WERI-Rb-1 (cell line): ENCODE measurements at places on chromosomes 3 and 15.

DNA sequence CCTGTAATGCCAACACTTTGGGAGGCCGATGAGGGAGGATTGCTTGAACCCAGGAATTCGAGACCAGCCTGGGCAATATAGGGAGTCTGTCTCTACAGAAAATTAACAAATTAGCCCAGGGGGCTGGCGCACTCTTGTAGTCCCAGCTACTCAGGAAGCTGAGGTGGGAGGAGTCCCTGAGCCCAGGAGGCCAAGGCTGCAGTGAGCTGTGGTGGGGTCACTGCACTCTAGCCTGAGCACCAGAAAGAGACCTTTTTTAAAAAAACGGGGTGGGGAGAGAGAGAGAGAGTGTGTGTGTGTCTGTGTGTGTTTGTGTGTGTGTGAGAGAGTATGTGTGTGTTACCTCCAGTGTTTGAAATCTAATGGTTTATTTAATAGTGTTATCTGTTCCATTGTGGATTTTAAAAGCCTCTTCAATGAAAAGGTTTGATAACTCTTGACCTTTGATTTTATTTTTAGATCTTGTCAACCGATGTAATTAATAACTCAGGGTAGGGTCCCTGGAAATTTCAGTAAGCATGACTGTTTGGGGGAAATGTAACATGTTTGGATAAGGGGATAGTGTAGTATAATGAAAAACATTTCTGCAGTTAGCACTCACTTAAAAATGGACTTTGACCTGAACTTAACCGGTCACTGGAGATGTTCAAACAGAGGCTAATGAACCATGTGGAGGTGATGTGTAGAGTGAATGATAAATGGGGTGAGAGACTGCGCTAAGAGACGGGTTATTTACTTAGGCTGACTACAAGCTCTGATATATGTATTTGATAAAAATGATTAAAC is 29.7 kb downstream of the LRCH3 start:
- DNase-seq: no peak

DNA sequence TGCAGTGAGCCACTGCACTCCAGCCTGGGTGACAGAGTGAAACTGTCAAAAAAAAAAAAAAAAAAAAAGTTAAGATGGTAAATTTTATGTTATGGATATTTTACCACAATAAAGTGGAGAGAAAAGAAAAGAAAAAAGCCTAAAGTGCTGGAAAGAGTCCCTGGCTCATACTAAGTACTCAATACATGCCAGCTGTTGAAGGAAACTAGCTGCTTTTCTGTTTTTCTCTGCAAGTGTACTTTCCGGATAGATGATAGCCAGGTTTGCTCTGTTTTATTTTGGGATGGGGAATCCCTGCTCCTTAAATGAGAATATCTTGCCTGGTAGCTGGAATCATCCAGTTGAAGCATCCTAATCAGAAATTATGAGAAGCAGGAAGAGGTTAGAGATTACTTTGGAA is 10.9 kb downstream of the EID1 start:
- no peak for DNase-seq

GRCh38 chr15:61275901-61276300 is 46.8 kb upstream of the RORA start:
- DNase-seq: peak; percentile 64

DNA sequence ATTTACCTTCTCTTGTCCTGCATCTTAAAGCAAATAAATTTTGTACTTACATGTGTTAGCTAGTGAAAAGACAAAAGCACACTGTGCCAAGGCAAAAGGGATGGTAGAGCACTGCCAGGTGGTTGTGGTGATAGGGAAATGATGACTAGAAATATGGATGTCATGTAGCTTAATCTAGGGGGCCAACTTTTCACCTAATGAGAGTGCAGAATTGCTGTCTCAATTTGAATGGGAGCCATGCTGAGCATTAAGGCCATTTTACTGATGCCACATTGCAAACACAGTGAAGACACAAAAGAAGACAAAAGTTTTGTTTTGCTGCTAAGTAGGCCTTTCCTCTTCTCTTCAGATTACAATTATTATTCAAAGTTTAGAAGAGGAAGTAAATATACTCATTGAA is 274.7 kb downstream of the PDCD6IP start:
- DNase-seq: no peak

DNA sequence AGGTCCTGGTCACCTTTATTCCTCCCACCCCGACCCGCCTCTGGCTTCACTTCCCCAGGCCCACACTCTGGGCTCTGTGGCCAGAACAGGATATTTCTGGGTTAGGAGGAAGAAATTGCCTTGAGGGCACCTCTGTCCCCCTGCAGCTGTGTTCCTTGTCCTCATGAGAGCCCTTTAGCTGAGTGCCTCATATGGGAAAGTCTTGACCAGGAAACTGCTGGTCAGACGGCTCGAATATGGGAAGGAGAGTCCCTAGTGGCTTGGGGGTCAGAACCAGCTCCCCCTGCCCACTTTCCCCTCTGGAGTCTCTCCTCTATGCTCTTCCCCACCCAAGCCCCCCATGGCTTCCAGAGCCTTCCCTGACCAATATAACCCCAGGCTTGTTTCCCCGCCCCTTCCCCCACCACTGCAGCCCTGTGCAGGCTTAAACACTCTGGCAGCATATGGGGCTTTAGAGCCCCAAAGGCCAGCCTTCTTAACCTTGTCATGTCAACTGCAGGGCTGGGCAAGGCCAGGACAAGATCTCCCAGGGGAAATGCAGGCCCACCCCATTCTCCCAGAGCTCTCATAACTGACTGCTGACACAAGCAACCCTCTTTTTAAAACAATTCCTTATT is 36.4 kb downstream of the SEC22C start:
- peak; percentile 84 for DNase-seq

DNA sequence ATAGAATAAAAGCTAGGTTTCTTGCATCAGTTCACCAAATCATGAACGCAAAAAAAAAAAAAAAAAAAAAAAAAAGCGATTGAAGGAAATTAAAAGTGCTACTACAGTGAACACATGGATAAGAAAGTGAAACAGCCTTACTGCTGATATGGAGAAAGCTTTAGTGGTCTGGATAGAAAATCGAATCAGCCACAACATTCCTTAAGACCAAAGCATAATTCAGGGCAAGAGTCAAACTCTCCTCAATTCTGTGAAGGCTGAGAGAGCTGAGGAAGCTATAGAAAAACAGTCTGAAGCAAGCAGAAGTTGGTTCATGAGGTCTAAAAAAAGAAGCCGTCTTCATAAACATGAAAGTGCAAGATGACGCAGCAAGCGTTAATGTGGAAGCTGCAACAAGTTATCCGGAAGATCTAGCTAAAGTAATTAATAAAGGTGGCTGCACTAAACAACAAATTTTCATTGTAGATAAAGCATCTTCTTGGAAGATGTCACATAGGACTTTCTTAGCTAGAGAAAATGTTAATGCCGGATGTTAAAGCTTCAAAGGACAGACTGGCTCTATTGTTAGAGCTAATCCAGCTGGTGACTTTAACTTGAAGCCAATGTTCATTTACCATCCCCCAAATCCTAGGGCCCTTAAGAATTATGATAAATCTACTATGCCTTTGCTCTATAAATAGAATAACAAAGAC is 19.2 kb downstream of the P3H2 start:
- no peak for DNase-seq

DNA sequence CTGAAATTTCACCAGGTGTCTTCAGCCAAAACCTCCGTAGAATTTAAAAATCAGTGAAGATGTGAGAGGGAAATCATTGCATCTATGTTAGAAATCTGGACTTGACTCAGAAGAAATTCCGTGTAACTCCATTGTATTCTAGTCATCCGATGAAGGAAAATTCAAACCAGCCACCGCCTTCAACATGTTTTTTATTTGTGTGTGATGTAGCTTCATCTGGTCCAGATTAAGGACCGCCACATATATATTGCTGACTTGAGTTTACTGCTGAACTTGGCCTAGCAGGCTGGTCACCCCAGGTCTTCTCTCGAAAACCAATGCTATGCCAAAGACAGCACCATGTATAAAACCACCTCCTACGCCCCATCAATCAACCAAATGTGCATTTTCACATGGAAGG is 120.9 kb downstream of the FOXP1 start:
- no peak for DNase-seq

DNA sequence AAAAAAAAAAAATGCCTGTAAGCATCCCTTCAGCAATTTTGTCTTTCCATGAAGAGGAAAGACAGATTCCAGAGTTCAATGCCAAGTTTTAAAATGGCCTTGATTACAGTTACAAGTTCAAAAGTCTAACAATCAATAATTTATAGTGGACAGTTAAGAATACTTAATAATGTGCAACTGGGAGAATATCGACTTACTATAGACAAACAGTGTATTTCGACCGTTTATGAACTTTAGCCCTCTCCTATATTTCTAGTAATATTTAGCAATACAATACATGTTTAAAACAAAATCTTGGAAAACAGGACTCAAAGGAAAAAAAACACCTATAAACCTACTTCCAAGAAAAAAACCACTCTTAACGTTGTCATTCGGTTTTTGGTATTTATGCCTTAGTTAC is 1.5 kb downstream of the PBRM1 start:
- DNase-seq: no peak

- DNase-seq: no peak
These were observed 31.9 kb upstream of the IREB2 start for GRCh38 chr15:78406016-78406585.

GRCh38 chr3:133963657-133964396 is 65.9 kb downstream of the SLCO2A1 start:
- no peak for DNase-seq

- DNase-seq: no peak
These were observed 49.5 kb downstream of the HMG20A start for GRCh38 chr15:77470235-77470634.

DNA sequence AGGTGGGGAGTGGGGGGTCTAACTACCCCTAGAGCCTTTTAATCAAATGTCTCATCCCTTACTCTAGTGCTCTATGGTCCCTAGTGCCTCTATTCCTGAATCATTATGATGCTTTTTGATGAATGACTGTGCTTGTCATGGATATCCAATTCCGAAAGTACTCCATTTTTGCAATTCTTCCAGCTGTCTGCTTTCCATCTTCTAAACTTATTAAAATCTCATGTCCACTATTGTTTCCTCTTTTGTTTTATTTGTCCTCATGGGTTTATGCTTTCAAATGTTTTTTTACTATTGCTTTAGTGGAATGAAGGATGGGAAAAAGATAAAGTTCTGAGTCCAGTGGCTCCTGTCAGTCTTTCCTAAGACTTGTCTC is 77.2 kb upstream of the KCNMB2 start:
- no peak for DNase-seq

DNA sequence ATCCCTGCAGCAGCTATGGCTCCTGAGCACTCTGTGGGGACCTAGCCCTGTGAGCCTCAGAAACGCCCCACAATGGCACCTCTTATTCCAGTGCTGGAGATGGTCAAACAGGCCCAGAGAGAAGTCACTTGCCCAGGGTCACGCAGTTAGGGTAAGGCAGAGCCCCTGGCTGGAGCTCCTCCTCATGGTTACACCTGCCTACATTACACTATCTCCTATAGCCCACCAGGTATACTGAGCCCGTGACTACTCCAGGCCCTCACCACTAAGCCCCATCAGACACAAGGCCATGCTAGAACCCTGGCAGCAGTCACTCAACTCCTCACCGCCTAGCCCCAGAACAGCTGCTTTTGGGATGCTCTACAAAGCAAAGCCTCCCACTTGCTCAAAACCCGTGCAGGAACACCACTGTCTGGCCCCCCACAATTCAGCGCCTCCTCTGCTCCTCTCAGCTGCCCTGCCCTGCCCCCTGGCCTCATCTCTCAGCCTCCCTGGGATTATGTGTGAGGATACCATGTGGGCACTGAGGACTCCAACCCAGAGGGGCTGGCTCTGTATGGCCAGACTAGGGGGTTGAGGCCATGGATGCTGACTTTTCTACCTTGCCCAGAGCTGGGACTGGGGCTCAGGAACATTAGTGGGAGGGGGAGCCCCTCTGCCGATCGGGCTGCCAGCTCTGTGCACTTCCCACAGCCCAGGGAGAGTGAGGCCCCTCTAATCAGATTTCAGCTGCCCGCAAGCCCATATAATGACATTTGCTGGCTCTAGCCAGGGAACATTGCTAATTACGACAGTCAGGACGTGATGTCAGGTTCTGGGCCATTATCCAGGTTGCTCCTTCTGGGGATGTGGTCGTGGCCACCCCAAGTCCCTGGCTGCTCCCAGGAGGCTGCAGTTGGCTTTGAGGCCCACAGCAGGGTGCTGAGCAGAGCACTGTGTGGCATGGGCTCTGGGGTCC is 4.0 kb downstream of the NT5DC2 start:
- DNase-seq: no peak

DNA sequence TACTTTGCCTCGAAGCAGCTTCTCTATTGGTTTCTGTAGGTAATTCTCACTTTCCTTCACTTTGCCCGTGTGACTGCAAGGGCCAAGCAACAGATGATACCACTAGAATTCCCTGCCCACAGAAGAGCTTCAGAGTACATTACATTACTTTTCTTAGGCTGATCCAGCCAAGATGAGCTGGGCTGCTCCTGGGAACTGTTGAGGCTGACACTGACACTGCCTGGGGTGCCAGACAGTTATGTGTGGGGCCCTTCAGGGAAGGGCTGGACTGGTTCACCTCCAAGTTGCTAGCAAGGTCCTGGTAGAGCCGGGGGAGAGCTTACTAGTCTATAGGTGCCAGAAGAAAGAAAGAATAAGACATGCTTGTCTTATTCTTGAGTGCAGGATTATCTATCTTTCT is 19.0 kb downstream of the GORASP1 start:
- DNase-seq: no peak

DNA sequence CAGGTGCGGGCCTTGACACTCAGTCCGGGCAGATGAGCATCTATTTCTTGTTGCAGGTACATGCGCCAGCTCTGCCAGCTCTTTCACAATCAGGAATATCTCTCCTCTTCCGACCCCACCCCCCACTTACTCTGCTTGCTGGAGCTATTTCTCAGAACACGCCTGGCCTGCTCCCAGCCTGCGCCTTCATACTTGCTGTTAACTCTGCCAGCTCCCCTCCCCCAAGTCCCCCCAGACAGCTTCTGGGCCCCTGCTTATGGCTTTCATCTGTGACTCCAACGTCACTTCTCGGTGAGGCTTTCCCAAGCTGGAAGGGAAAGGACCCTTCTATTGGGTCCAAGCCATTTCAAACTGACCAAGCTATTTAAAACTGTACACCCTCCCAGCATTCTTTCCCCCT is 15.2 kb downstream of the MAGEF1 start:
- no peak for DNase-seq

DNA sequence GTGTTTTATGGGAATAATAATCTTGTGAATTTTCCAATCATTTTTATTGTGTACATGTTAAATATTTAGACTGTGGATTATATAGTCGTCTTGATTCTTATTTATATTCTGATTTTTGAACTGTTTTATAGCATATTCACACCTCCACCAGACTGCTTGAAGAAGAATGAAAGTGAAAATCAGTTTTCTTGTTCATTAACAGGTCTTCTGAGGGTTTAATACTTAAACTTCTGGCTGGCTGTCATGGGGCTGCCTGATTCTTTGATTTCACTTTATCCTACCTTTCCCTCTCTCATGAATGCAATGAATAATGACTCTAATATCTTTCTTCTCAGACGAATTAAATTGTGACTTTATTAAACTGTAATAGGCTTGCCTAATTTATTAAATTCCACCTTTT is 56.2 kb downstream of the ATP2C1 start:
- DNase-seq: no peak

GRCh38 chr3:68860916-68861315 is 71.4 kb downstream of the TAFA4 start:
- DNase-seq: no peak
